ENCODE measurements at places on chromosomes 6 and 20.

DNA sequence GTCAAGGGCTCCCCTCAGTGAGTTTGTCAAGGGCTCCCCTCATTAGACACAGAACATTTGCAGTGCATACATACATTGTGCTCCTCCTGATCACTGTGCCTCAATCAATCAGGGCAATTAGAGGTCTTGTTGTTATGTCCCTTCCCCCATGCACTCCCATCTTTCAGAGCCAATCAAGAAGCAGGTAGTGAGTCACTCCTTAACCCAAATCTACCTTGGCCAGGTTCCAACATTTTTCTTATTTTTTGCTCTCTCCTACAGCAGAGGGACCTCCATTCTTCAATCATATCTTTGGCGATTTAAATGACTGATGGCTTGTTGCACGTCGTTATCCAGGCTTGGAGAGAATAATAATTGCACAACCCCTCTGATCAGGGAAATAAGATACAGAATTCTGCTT, 409.9 kb upstream of the SPTLC3 start:
- no peak for DNase-seq

DNA sequence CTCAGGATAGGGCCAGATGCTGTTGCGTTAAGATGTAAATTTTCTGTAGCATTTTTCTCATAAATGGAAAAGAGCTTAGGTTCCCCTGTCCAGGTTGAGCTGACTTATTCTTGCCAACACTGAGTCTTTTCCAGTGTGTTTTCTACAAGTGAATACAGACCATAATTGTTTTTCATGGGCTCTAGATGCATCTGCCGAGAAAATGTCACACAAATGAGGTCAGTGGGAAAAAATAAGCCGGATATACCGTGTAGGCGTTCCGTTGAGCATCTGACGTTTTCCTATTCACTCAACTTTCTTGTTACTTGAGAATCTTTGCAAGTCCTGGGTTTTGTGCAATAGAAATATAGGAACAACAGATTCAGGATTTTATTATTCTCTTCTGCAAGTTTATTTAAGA, 582.9 kb upstream of the CDH4 start:
- no peak for DNase-seq

DNA sequence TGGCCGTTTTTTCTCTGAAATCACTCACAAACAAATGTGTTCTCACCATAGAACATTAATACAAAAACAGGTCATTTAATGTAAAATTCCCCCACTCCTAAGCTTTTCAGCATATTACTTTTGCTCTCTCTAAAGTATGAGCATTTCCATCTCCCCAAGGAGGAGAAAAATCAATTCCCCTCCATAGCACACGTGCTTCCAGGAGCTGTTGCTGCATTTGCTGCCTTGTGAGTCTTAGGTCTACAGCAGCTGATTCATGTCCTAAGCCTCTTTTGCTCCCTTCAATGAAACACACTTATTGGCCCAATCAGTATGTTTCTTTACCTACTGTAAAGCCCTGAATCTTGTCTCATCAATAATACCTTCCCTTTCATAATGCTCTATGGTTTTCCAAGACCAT, 6.4 kb upstream of the COL9A1 start:
- DNase-seq: no peak

- peak; percentile 9 for DNase-seq
Observed at GRCh38 chr20:4607287-4607713, 114.4 kb upstream of the PRND start.

DNA sequence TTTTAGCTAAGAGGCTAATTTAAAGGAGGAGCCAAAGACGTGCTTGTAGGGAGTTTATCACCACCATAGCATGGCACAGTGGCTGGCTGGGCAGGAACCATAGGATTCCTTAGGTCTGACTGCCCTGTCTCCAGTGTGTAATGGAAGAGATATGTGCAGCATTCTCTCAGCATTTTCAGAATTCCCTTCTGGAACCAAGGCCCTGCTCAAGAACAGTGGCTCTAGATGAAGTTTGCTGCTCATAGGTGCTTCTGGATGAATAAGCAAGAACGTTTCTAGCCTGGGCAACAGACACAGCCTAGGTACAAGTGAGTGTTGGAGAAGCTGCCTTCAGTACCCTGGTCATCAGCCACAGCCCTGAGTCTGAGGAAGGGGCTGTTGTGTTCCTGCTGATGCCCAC, 69.1 kb downstream of the LCA5 start:
- DNase-seq: no peak

- DNase-seq: no peak
Observed at GRCh38 chr6:111987295-111987694, 66.6 kb upstream of the CCN6 start.

Data from activated CD4-positive, alpha-beta T cell treated with anti-CD3 and anti-CD28 coated beads for 24 hours (primary cell).